Chondrocyte (in vitro differentiated cells): ENCODE measurements at places on chromosomes 11 and 22. TPM values are rescaled to one million over a fixed set of nuclear protein-coding genes. Genes with fewer than 3 reads are reported as not detected.

DNA sequence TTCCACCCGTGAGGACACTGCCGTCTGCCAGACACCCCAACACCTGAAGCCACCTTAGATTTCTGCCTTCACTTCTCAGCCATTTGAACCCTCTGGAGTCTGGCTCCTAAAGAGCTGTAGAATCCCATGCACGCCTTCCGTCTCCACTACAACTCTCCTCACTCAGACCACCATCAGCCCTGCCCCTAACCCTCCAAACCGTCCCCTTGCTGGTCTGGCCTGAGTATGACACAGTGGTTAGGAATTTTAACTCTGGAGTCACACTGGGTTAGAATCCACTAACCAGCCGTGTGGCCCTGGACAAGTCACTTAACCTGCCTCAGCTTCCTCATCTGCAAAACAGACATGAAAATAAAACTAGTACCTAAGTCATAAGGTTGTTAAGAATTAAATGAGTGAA, 3.0 kb downstream of the CNIH2 start:
- no peak for DNase-seq

DNA sequence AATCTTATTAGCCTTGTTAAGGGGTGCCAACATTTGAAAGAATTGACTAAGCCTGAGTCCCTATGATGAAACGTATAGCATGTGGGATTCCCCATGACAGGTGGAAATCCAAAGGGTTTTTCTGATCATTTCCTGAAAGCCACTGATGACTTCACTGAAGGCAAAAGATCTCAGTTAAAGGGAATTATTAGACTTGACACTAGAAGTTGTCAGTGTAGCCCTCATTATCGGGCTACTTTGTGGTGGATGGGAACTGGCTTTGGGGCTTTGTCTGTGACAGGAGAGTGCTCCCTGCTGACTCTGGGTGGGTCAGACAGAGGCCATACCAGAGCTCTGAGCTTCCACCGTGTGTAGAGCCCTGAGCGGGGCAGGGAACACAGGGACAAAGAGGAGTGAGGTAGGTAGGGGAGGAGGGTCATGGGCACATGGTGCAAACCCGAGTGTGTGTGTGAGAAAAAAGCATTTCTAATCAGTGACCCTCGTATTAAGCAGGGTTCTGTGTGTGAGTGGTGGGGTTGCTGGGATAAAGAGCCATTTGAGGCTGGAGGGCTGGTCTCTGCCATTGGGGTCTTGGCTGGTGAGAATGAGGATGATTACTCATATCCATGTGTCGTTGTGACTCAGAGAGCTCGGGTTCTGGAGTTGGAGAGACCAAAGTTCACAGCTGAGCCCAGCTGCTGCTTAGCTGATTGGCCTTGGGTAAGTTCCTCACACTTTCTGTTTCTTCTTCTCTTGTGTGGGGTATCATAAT, 101.1 kb downstream of the GRIK4 start:
- no peak for DNase-seq

PATE4 gene
- total RNA-seq, result not detected in 3 replicates

DNA sequence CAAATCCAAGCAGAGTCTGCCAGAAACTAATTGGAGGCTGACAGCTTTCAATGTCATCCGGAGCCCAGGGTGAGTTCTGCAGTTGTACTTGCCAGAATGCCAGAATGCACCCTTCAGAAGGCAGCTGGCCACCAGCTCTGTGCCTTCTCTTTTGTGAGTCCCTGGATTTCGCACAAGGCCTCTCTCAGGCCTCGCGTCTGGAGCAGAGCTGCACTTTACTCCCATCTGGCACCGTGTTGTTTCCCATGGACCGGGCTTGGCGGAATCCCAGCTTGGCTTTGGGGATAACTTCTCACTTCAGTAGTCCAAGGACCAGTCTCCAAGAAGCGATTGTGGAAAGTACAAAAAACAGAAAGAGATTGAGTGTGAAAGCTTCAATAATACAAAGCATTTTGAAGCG, 451.3 kb upstream of the KIRREL3 start:
- no peak for DNase-seq

- DNase-seq, result no peak
Measured at GRCh38 chr11:88277349-88277915, 60.1 kb downstream of the CTSC start.

DNA sequence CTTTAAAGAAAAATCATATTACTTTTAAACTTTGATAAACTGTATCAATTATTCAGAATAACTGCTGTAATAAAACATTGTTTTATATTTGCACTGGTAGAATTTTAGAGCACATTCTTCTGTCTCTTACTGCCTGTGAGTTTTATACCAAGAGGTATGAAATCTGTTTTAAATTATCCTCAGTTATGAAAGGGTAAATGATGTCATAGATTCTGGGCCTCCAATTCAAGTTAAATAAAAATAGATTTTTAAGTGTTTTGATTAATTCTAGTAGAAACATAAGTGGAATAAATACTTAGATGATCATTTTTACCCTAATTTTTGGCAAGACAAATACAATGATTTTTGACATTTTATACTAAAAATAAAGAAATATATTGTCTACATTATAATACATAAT, 93.0 kb downstream of the GUCY1A2 start:
- DNase-seq, result no peak

DNA sequence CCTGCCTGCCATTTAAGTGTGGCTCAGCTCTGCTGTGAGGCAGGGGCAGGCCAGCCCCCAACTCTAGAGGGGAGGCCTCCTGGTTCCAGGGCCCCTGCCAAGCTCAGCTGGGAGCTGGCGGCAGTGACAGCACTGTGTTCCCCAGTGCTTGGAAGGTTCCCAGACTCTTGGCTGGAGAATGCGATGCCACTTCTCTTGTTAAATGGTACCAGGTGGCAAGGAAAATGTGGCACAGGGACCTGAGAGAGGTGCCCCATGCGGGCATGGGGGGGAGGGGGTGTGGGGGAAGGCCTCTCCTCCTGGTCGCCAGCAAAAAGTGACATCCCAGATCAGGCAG, 8.4 kb upstream of the TNFRSF13C start:
- DNase-seq, result no peak

DNA sequence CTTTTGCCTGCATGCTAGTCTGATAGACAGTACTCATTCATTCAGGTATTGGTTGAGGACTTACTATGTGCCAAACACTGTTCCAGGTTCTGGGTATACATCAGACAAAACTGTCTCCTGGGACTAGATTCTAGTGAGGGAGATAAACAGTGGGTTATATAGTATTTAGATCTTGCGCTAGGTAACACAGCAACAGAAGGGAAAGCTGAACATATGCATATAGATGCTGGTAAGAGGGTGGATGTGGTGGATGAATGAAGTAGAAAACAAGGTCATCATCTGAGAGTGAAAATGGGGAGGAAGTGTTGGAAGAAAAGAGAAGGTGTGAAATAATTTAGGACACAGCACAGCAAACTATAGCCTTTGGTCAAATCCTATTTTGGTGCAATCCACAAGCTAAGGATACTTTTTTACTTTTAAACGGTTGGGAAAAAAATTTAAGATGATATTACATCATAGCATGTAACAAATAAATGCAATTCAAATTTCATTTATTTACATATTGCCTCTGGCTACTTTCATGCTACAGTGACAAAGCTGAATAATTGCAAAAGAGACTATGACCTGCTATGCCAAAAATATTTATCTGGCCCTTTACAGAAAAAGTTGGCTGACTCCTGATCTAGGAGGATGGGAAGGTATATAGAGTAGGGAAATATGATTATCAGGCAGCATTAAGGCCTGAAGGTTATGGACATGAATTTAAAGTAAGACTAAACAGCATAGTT, 7.1 kb upstream of the TMEM9B start:
- DNase-seq, result no peak

GRCh38 chr11:76695133-76695532, 24.6 kb upstream of the LRRC32 start:
- DNase-seq, result no peak

GRCh38 chr11:107590460-107591377, at the start of gene ELMOD1:
TSS of gene ELMOD1 (plus strand) at chr11:107591147. CDS start at chr11:107618190, 27,043 bp downstream.
- DNase-seq, result no peak

GRCh38 chr11:64063777-64064176, 28.0 kb downstream of the FLRT1 start:
- no peak for DNase-seq
